DND-41 (cell line): ENCODE measurements at places on chromosomes 3 and 15.

DNA sequence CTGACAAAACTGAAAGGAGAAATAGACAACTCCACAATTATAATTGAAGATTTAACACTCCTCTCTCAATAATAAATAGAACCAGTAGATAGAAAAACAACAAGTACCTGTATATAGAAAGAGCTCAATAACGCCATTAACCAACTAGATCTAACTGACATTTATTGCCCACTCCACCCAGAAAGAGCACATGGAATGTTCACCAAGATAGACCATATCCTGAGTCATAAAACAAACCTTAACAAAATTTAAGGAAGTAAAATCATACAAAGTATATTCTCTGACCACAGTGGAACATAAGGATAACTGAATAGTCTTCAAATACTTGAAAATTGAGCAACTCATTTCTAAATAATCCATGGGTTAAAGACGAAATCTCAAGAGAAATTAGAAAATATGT lies 25.1 kb downstream of the KBTBD12 start:
- no peak for DNase-seq

- no peak for DNase-seq
Measured at GRCh38 chr3:156264771-156265170, 144.4 kb downstream of the KCNAB1 start.

DNA sequence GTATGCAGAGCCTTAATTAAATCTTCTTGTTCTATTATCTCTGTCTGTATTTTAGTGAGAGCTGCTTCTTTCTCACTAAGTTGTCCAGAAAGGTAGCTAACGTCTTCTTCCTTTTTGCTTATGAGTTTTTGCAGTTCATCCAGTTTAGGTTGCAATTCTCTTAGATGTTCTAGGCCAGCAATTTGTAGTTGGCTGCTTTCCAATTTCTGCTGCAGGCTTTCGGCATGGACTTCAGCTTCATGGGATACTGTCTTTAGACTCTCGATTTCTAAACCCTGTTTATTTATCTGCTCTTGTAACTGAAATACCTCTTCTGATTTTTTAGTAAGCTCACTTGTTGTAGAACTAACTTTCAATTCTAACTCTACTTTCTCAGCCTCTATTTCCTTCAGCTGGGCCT lies 35.5 kb upstream of the HCLS1 start:
- DNase-seq: no peak

DNA sequence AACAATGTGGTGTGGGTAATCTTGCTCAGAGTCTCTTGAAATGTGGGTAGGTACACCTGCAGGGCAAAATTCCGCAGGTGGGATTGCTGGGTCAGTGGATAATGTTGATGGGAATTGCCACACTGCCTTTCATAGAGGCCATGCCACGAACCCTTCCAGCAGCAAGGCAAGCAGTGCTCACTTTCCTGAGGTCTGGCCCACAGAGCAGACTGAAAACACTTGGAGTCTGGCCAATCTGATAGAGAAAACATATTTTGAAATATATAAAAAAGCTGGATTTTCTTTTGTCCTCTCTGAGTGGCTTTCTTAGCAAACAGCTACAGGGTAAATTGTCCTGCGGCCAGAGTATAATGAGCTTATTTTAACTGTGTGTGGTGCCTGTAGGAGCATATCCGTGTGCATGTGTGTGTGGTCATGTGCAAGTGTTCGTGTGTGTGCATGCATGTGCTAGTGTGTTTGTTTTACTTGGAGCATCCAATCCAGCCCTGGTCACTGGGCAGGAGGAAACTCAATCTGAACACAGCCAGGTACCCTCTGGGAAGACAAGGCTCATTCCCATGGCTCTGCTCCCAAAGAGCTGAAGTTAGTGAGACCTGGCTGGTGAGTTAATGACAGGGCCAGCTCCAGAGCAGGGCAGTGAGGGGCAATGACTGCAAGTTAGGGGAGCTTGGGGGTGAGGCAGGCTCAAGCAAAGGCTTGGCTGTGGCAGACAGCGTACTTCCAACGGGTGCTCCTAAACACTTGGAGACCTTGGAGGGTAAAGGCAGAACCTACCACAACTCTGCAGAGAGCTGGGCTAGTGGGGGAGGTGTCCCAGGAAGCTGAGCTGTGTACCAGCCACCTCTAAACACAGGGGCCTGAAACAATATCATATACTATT lies 91.3 kb downstream of the PLXNA1 start:
- no peak for DNase-seq

DNA sequence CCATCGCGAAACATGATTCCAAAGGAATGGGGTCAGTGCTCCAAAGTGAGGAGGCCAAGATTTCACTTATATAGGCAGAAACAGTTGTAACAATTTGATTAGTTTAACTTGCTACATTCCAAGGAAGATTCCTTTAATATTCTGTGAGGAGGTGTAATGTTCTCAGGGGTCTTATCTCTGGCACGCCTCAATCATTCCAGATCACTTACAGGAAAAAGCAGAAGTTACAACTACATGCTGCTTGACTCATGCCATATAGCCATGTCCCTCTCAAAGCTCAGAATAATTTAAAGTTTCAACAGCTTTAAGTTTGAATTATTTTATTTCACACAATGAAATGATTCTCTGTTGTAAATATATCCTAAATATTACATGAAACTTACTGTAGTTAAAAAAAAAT lies 3.5 kb upstream of the FYTTD1 start:
- DNase-seq: no peak

DNA sequence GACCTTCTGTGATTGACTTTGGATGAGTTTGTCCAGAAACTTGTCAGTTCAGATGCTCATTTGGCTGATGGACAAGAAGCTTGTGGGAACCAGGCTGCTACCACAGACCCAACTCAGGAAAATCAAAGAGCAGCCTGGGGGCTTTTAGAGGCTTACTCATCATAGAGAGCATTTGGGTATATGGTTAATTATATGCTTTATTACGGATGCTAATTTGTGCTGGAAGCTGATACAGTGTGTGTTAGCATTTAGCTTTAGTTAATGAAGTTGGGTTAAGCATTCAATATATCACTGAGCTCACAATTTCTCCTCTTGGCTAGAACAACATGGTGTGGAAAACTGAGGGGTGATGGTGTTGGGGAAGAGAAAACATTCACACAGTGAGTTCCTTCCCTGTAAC lies 664.2 kb upstream of the CFAP20DC start:
- no peak for DNase-seq

DNA sequence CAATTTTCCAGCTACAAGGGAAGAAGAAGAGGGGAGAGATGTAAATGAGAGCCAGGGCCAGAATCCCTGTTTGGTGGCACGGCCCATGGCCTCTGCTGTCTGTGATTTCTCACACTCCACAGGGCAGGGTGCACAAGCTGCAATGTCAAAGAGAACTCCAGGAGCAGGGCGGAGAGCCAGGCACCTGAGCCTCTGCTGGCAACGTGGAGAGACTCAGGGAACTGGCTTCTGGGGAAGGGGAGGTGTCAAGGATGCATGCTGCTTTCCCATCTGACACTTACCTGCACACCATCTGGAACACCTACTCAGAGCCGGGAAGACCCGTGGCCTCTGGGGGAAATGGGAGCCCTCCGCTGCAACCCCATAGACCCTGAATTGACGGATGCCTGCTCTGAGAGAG lies 507.5 kb upstream of the NR2F2 start:
- DNase-seq: no peak

DNA sequence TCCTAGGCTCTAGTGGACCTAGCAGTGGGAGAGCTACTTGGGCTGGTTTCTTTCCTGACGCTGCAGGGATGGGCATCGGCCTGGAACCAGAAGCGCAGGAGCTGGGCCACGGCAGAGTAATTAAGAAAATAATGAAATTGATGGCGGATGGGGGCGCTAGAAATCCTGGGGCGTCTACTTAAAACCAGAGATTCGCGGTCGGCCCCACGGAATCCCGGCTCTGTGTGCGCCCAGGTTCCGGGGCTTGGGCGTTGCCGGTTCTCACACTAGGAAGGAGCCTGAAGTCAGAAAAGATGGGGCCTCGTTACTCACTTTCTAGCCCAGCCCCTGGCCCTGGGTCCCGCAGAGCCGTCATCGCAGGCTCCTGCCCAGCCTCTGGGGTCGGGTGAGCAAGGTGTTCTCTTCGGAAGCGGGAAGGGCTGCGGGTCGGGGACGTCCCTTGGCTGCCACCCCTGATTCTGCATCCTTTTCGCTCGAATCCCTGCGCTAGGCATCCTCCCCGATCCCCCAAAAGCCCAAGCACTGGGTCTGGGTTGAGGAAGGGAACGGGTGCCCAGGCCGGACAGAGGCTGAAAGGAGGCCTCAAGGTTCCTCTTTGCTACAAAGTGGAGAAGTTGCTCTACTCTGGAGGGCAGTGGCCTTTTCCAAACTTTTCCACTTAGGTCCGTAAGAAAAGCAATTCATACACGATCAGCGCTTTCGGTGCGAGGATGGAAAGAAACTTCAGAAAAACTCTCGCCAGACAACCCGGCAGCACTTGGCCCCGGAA lies 6.1 kb downstream of the SOX14 start:
- no peak for DNase-seq

DNA sequence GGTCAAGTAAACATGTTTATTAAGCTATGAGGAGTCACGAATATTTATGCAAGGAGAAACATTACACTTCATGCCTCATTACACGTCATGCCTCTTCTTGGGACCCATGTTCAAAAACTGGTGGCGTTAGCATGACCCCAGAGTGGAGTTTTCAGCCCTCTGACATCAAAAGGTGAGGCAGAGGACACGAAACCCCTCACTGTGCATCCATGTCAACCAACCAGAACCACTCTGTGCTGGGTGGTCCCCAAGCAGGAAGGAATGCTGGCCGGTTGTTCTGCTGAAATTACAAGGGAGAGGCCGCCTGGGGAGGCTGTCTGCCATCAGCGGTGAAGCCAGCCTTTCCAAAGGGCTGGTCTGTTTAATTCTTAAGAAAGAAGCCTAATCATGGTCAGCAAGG lies 83.4 kb downstream of the GABRB3 start:
- DNase-seq: no peak

GRCh38 chr15:52071570-52071969 lies 41.0 kb downstream of the BCL2L10 start:
- no peak for DNase-seq

DNA sequence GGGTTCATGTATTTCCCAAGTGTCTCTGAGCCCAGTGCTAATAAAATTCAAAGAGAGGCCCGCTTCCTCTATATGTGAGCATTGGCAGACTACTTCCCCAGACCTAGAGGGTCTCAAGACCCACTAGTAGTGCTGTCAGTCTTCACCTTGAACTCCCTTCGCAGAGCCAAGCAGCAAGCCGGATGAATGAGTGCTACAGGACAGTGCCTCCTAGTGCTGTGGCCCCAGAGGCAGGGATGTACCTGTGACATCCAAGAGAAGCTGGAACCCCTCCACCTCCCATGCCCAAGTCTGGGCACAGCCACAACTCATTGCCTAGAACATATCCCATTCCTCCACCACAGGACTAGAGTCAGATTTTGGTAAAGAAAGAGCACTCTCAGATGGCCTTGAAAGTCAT lies 37.2 kb upstream of the MASP1 start:
- DNase-seq: no peak

GRCh38 chr3:42473083-42473932 lies 29.1 kb upstream of the VIPR1 start:
- no peak for DNase-seq

DNA sequence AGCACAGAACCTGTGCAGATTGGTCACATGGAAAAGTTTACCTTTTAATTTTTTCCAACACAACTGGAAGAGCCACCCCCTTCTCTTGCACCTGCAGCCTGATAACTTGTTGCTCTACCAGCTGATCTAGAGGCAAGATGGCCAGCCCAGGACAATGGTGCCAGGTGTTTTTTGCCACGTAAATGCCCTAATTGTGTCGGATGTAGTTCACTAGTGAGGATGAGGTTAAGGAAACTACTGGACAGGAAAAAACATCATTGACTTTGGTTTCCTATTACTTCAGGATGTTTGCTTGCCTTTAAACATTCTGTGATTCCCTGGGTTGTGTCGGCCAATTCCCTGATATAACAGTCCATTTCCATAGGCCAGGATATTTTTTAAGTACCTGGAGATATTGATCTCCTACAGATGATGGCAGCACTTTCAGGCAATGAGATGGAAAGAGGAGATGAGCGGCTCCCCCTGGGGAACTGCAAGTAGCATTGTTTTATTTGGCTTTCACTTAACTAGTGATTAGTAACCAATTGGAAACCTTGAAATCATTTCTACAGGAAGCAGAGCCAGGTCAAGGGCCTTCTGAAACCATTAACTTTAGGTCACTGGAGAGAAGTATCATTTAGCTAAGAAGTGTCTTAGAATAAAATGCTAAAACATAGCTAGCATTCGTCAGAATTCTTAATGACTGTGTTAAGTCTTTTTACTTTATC lies 72.5 kb downstream of the OSBPL10 start:
- no peak for DNase-seq

- DNase-seq: no peak
Measured at GRCh38 chr15:29345549-29346525, 76.2 kb upstream of the NSMCE3 start.

- DNase-seq: no peak
Measured at GRCh38 chr3:81823882-81824395, 62.5 kb upstream of the GBE1 start.

DNA sequence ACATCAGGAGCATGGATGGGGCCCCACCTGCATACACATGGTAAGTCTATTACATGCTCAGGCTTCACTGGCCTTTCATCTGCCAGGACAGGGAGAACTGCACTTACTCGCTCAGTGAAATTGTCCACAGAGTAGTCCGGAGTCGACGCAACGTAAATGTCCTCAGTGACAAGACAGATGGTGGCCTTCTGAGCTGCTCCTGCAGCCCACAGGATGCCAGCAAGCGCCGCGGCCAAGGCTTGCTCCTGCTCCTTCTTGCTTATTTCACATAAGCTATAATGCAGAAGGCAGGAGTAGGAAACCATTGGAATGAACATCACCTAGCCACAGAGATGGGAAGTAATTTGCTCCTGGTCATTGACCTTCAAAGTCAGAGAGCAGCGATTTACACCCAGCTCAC lies 14.4 kb downstream of the MINDY4B start:
- DNase-seq: no peak

GRCh38 chr3:187263270-187263669 lies 28.3 kb downstream of the MASP1 start:
- DNase-seq: no peak

DNA sequence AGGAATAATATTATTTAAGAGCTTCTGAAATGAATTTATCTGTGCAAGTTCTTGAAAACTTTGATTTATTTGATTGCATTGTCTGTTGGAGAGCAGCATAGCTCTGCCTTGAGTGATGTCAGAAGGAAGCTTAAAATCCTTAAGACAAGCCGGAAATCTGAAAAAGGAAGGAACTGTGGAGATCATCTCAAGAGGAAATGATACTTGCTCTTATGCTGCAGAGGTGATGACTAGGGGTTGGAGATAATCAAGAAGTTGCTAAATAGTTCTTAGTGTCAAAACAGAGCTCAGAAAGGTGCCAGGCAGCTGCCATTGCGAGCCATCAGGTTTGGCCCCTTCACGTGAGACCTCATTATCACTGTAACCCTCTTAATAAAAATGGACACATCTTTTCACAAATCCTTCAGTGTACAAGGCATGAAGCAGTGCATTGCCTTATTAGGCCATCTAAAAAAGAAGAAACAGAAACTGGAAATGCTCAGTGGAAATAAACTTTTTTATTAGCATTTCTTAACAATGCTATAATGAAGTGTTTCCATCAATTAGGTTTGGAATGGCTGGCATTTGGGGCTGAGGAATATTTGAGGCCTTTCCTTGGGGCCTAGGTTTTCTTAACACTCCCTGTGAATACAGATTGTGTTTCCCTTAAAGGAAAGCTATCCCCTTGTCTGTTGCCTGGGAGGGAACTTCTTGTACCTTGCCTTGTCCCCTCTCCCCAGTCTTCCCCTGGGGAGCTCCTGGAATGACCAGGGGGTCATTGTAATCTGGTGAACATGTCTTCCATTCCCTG lies 34.5 kb upstream of the VILL start:
- no peak for DNase-seq

- no peak for DNase-seq
Measured at GRCh38 chr3:105700575-105700974, 168.2 kb downstream of the CBLB start.

- no peak for DNase-seq
Measured at GRCh38 chr3:69105320-69105719, 17.1 kb downstream of the LMOD3 start.
